Stimulated activated CD4-positive, alpha-beta T cell treated with anti-CD3 and anti-CD28 coated beads, TNF-alpha, amount 100 ng/mL, for 48 hours (primary cell): ENCODE measurements at places on chromosomes 4 and X.

DNA sequence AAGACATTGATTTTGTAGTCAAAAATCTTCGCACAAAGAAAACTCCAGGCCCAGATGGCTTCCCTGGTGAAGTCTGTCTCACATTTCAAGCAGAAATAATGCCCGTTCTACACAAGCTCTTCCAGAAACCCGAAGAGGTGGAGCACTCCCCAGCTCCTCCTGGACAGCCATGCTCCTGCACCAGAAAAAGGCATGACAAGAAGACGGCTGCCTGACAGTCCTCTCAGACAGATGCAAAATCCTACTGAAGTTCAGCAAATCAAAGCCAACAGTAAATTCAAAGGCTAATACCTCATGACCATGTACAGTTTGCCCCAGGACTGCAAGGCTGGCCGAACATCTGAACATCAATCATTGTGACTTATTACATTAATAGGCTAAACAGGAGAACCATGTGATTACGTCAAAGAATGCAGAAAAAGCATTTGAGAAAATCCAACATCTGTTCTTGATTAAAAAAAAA, 30.8 kb upstream of the MXD4 start:
- no peak for DNase-seq

DNA sequence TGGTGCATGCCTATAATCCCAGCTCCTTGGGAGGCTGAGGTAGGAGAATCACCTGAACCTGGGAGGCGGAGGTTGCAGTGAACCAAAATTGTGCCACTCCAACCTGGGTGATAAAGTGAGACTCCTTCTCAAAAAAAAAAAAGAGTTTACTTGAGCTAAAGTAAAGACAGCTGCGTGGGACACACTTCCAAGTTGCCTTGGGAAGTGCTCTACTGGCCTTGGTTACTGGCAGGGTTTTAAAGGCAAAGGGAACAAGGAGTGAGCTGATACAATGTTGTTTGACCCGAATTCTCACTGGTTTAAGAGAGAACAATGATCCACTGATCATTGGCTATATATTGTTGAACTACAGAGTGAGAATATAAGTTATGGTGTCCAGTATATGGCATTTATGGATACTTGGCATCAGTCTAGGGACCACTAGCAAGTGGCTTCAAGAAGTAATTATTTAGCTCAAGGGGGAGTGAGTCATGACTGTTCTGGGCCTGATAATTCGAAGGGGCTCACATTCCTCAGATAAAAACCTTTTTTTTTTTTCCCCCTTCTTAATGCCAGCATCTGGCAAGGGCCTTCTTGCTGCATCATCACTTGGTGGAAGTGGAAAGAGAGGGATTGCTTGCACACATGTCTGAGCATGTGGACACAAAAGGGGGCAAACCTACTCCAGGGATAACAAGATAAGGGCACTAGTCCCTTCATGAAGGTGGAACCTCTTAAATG, 32.3 kb downstream of the GRK4 start:
- DNase-seq: no peak

DNA sequence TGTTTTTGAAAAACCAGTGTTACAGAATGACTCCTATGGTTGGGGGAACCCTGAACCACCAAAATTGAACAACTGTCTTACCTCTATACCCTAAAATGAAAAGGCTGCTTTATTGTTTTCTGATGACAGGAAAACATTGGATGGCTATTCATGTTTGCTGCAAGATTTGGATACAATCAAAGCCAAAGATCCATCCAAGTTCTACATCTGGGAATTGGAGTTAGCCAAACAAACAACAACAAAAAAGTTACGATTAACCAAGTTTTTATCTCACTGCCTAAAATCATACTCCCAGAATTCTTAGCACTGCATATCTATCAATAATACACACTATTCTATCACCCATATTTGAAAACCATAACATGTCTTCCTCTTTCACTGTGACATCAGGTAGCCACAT, 349.7 kb upstream of the SLC7A11 start:
- DNase-seq: no peak

- DNase-seq: no peak
Measured at GRCh38 chr4:26032630-26033317, 118.8 kb downstream of the SMIM20 start.

DNA sequence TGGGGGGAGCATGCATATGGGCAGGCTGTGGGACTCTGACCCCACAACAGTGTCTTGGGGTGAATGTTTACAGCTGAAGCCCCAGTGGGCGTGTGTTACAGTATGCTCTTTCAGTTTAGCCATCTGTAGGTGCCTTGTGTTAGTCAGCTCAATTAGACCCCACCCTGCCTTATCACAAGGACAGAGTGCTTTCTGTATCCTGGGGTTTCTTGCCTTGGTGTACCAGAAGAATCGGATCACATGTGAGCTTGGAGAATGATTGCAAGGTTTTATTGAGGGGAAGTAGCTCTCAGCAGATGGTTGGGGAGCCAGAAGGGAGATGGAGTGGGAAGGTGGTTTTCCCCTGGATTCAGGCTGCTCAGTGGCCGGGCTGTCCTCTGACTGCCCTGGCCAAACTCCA, 27.3 kb downstream of the SH3BGRL start:
- no peak for DNase-seq

- no peak for DNase-seq
Measured at GRCh38 chrX:9847071-9847470, 60.8 kb downstream of the SHROOM2 start.

DNA sequence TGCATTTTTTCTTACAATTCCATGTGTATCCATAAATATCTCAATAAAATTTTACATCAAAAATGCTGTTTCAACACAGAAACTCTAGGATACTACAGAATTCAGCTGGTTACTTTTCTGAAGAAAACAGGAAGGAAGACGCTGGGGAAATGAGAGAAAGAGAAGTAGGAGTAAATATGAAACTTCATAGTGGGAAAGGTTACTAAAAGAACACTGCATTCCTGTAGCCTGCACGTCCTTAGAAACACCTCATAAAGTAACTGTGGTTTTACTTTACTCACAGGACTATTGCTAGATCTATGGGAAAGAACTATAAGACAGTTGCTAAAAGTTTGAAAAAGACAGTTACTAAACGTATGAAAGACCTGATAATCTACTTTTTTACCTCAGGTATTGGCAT, 23.1 kb downstream of the ATP11C start:
- DNase-seq: no peak

GRCh38 chr4:17511051-17511450, 839 bp downstream of the QDPR start:
- no peak for DNase-seq

DNA sequence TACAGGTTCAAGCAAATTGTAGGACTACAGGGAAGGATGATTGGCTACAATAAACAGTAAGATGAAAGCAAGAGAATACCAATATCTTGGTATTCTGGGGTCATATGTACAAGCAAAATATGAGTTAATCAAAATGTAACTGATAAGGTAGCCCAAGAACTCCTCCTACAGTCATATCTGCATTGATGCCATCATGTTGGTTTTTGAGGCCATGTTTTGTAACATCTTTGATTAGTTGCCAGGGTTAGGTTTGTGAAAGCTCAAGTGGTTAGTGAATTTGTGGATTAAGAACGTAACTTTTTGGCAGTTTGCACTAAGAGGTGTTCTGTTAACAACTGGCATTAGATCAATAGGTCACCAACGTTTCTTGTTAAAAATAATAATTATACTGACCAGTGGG, 59.6 kb downstream of the USP9X start:
- DNase-seq: no peak

- no peak for DNase-seq
Measured at GRCh38 chr4:125773931-125774330, 459.2 kb downstream of the FAT4 start.

DNA sequence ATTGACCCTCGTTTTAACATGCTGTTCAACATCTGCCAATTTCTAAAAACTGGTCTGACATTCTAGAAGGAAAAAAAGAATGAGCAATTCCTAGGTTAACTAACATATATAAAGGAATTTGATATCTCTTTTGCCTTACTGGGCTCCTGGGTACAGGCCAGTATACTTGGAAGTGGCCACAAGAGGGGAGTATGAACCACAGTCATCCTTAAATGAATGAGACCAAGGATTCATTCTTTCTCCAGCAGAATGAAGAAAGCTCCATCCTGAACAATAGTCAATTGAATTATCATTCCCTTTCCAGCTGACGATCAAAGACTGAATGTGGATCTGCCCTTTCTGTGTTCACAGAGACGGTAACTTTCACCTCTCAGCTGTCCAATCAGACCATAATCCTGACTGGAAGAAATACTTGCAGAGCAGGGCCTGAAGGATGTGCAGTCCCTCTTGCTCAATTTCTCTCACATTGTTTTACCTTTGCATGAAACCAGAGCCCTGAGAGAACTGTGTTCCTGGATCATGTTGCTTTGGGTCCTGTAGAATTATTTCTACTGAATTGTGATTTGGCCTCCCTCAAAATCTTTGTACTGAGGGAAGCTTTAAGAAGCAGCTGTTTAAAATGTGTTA, 14.8 kb upstream of the SPARCL1 start:
- no peak for DNase-seq

GRCh38 chrX:6071731-6072130, 156.9 kb downstream of the NLGN4X start:
- DNase-seq: no peak

- no peak for DNase-seq
Measured at GRCh38 chr4:126106658-126107057, 791.9 kb downstream of the FAT4 start.

DNA sequence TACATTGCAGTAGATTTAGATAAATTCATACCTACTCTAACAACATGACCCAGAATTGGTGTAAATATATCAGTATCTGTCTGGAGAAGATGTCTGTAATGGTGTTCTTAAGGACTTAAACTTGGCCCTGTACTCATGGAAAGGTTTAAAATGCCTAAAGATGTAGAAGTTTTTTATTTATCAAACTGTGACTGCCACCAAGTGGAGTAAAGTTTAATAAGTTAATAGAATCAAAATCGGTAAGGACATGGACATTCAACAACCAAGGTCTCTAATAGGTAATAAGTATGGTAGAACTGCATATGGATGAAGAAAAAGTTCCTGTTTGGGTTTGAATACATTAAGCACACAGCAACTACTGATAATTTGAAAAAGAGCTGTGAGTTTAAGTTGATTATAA, 474.0 kb upstream of the NDST3 start:
- no peak for DNase-seq

DNA sequence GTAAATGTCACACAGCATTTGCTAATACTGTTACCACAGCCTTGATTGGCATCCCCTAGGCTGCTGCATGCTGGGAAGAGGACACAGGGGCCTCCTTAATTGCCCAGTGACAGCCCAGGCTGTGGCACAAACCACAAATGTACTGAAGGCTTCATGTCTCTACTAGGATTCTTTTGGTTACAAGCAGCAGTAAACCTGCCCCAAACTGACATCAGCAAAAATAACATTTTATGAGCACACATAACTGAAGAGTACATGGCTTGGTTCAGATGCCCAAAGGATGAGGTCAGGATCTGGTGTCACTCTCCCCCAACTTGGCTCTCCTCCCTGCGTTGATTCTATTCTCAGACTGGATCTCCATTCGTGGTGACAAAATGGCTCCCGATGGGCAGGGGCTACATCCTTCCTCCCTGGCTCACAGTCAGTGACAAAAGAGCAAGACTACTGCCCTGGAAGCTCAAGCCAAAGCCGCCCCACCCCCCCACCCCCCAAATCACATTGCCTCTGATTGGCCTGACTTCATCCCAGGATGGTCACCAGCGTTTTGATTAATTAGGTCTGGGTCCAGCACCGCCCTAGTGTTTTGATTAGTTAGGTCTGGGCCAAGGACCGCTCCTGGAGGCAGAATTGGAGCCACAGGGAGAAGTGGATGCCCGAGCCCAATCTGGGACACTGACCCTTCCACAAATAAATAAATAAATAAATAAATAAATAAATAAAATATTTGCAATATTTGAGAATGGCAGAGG, 180.5 kb upstream of the RBPJ start:
- no peak for DNase-seq

GRCh38 chr4:31918891-31919290, 1198.7 kb downstream of the PCDH7 start:
- no peak for DNase-seq

DNA sequence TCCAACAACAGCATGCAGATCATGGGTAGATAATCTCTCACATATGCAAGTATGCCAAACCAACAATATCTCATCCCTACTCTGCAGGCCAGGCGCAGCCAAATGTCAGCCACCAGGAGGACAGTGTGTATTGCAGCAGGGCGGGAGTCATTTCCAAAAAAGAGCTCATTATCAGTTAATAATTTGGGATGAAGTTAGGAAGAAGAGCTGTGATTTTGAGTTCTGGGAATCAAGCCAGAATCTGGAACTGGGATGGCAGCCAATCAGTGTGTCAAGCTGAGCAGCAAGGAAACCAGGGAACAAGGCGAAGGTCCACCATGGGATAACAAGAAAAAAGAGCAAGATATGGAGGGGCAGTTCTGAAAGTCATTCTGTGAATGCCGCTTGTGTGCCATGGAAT, 88.2 kb upstream of the CAMK2D start:
- no peak for DNase-seq

DNA sequence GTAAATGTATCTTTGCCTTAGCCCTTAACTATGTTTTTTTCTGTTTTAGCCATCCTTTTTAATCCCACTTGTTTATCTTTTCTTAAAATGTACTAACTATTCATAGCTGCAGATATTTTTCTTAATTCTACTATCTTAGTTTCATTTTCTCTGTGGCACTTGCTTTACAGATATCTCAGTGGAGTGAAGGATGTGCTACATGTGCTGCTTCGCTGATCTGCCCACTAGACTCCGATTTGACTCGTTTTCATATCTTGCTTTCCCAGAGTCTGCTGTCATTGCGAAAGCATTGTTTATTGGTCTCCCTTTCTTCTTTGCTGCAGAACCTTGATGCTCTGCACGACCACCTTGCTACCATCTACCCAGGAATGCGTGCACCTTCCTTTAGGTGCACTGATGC, 30.6 kb downstream of the GUCY1B1 start:
- no peak for DNase-seq

- no peak for DNase-seq
Measured at GRCh38 chr4:29972121-29972520, 748.0 kb upstream of the PCDH7 start.

DNA sequence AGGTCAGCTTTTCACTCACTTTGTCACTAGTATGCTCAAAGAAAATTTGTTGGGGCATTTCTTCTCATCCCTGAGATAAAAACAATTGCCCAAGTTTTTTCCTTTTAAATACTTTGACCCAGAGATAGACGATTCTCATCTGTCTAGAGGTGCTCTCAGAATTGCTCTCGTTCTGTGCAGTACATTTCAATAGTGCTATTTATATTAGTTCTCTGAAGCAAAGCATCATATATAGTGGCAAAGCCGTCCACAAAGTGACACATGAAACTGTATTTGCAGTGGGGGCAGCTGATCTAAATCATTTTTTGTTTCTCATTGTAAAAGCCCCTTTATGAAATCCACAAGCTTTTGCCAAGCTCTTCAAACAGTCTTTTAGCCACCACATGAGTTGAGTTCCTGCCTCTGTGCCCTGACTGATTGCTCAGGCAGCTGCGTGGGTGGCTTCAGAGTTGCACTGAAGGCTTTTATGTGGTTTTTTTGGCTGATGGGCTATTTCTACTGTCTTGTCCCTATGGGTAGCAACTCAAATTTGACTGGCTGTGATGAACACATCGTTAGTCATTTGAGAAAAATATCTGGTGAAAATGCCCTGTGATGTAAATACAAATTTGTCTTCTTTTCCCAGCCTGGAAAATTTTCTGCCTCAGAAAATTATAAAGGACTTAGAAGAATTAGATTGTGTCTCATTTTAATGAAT, 119.1 kb upstream of the OTUD4 start:
- DNase-seq: peak; percentile 79
